ENCODE measurements at places on chromosomes 5 and 9.

- DNase-seq, result peak; percentile 56
Measured at GRCh38 chr5:43192558-43193180, 644 bp downstream of the NIM1K start.

DNA sequence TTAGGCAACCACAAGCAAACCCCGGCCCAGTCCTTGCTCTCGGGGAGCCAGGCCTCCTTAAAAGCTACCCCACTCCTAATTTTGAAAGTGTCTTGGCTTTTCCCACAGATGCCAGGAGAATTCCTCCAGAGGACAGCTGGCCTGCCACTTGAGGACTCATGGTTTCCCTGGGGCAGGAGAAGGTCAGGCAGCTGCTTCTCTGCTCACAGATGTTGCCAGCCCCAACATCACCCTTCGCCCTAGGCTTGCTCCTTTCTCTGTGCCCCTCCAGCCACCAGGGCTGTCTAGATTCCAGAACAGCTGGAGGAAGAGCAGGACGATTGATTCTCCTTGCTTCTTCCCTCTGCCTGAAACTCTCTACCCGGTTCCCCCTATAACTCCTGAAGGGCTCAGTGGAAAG, 8.5 kb downstream of the GGTA1 start:
- no peak for DNase-seq

DNA sequence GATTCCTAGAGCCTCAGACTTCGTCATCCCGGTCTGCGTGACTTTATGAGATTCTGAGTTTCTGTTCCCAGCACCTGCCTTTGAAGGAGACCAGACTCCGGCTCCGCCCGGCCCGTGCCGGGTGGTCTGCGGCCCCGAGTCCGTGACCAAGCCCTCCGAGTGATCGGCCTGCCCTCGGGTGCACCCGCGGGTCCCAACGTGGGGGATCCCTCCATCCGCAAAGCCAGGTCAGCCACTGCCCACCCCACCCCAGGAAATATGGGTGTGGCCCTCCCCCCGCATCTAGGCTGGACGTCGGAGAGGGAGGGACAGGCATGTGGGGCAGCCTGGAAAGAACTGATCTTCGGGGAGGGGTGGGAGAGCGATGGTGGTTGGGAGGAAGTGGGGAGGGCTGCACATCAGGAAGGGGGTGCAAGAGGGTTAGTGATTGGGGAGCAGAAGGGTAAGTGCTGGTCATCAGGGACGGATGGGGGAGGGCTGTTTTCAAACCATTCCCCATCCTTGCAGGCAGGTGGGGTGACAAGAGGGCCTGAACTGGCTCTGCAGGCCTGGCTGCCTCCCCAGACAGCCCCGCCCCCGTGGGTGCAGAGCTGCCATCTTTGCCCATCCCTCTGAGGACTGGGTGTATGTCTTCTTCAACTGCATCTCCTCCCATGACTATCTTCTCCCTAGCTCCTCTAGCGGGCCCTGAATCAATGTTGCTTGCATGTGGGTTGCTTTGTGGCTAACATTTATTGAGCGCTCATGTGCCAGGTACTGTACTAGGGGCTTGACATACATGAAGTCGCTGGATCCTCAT, 747 bp downstream of the LRSAM1 start:
- DNase-seq, result no peak

- DNase-seq, result no peak
Measured at GRCh38 chr9:132018957-132019405, 60.7 kb downstream of the MED27 start.

DNA sequence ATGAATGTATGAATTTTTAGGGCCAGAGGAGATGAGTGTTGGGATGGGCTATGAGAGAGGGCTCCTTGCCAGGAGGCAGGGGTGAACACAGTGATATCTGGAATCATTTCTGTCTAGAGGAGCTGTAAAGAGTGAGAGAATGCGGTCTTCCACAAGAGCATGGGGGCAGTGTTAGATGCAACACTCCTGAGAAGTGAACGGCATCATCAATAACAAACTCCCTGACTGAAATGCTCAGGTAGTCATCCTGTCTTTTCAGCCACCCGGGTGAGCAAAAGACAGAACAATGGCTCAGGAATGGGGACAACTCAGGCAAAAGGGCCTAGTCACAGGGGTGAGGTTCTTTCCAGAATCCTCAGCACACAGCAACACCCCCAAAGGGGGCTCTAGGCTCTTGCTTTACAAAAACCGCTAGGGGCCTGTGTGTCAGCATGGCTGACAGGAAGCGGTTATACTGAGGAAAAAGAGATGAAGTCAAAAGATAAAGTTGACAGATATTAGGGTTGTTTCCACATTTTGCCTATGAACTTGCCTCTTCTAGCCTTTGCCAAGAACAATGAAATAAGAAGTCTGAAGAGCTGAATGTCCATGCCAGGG, 104.6 kb upstream of the LRRTM2 start:
- DNase-seq, result no peak

DNA sequence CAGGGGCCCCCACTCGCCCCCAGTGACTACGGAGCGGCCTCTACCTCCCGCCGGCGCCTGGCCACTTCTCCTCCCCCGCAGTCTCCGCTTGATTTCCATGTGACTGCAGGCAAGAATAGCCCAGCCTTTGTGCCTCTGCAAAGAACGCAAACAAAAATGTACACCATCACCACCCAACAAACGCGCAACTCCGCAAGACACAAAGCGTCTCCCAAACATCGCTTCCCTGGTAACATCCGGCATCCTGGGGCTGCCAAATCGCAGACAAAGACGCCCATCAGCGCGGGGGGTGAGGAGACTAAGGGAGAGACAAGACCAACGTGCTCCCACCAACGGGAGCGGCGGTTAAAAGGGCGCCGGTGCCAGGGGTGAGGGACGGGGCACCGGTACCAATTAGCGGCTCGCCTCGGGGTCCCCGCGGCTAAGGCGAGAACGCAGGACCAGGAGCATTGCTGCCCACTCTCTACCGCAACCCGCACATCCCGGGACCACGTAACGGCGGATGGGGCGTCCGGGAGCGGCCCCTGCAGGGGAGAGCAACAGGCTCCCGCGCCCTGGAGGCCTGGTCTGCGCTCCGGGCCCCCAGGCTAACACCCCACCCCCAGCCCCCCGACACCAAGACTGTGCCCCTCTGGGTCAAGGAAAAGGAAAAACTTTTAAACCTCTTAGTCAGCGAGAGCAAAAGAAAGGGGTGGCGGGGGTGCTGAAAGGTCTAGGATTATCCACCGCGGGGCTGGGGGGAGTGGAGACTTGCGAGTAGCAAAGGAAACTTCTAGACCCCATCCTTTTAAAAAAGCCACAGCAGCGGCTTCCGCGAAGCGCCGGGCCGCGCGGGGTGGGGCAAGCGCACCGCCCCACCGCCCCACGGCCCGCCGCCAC, 885 bp downstream of the MPDZ start:
- DNase-seq, result peak; percentile 68

All from dorsolateral prefrontal cortex (tissue), 122 donors.